GM04503 (cell line): ENCODE measurements at places on chromosomes 16 and 17.

- no peak for DNase-seq
Measured at GRCh38 chr17:45225051-45225700, 3.5 kb downstream of the FMNL1 start.

DNA sequence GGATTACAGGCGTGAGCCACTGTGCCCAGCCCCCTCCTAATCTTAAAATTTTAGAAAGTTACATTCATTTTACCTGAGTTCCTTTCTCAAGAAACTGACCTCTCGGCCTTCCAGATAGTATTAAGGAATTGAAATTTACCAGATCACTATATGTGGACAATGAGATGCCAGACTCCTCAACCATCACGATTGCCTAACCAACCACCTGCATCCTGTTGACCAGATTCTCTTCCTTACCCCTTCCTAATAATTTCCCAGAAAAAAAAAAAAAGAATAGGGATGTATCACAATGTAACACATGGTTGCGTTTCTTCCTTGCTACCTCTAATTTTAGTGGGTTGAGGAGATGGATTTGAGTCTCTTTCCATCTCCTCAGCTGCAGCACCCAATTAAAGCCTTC is 72.1 kb downstream of the BMERB1 start:
- no peak for DNase-seq

DNA sequence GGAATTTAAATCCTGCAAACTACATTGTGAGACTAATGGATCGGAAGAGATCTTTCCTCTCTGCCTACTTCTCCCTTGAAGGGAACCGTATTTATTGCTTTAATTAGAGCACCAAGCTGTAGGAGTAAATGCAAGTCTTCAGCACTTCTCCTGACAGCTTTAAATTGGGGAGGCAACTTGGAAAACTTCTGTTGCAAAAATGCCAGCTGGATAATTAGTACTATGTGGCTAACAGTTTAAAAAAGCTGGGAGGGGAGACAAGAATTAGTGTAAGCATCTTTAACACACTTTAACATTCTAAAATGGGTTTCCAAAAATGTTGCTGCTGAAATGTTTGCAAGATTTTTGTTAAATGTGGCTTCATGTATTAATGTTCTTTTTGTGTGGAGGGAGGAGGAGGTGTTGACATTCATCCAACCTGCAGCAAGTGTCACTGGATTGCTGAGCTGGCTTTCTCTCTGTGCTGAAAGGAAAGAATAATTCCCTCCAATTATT is 108.5 kb downstream of the PCTP start:
- DNase-seq = no peak

DNA sequence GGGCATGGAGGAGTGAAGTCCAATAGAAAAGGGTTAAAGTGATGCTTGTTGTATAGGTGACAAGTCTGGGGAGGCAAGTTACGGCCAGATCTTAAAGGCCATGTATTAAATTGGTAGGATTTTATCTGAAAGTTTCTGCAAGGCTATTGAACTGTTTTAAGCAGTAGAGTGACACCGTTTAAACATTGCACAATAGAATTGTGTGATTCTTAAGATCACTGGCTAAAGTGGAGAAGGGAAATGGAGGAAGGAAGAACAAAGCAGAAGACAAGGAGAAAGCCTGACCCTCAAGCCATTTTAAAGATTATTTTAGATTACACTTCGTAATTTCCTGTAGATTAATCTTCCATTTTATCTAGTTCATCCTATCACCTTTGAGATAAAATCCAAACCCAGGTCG is 5.6 kb upstream of the MPHOSPH6 start:
- DNase-seq = no peak

GRCh38 chr16:71707199-71707598 is 17.3 kb downstream of the PHLPP2 start:
- DNase-seq = no peak

GRCh38 chr16:83490073-83490472 is 317.7 kb upstream of the HSBP1 start:
- no peak for DNase-seq

DNA sequence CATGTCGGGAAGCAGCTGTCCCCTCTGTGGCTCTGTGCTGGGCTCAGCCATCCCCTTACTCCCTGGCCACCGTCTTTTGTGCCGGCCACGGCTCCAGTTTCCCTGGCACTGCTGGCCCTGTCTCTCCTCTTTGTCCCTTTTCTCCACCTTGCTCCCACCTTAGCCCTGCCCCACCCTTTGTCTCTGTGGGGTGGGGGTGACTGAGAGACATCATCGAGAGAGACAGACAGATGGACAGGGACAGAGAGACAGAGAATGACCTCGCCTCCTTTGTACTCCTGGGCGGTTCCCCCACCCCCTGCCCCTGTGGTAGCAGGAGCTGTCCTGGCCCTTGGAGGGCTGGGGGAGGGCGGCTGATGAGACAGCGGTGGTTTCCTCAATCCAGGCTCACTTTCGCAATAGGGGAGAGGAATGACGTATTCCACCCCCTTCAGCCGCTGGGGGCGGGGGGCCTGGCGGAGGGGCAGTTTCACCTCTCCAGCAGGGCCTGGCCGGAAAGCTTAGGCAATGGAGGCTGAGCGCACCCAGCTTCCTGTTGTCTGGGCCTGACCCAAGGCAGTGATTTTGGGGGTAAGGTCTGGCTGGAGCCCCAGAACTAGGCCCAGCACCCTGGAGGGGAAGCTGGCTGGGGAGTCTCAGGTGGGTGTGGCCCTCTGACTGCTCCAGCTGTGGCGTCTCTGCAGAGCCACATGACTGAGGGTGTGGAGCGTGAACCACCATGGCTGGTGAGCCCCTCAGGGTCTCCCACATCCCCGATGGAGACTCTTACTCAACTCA is 7.3 kb downstream of the FMNL1 start:
- no peak for DNase-seq

- no peak for DNase-seq
Measured at GRCh38 chr16:78522327-78522726, 422.9 kb downstream of the WWOX start.

DNA sequence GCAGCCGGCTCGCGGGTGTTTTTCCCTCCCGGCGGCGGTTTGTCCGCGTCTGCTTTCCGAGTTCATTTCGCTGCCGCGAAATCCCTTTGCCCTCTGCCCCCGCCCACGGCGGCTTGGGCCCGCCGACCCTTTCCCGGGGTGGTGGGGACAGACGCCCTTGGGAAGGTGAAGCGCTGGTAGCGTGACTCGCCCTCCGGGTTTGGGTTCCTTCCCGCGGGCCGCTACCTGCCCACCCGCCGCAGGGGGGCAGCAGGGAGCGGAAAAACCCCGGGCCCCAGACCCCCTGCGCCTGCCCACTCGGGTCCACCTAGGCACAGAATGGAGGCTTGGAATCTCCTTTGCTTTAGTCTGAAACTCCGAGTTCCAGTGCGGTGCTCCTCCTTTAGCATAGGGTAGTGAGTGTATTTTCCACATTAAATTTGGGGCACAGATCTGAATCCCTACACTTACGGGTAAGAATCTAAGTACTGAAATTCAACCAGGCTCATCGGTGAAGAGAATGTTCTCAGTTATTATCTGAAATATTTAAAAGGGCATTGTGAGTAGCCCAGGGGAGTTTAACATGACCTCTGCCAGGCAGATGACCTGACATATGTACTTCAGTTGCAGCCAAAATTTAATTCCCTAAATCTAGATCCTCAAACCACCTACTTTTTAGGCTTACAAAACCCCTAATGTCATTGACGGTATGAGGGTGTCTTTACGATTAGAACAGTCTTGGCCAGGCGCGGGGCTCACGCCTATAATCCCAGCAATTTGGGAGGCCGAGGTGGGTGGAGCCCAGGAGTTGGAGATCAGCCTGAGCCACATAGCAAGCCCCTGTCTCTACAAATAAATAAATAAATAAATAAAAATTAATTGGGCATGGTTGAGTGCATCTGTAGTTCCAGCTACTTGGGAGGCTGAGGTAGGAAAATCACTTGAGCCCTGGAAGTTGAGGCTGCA is 1.0 kb downstream of the NME2 start:
- no peak for DNase-seq
